ENCODE measurements at places on chromosomes 7 and 10. TPM values are rescaled to one million over a fixed set of nuclear protein-coding genes. Genes with fewer than 3 reads are reported as not detected.

The KAZALD1 gene
- 18.0 TPM for total RNA-seq

GRCh38 chr10:106997721-106998120, 166.8 kb downstream of the SORCS1 start:
- no peak for DNase-seq

The CALHM3 gene
- total RNA-seq: not detected

The GPR26 gene
- total RNA-seq: not detected

DNA sequence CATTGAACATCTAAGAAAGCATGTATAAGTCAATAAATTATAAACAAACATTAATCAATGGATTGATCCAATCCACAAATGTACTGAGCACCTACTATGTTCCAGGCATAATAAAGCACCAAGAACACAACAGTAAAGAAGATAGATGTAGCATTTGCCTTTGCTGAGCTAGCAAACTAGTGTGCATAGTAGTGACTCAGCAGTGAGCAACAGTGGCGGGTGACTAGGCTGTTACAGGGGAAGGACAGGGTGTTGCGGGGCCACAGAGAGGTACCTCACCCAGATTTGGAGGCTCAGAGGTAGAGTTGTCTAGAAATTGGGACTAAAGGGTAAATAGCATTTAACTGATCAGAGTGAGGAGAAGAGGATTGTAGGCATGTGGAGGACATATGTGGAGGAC, 83.6 kb downstream of the NXPH1 start:
- no peak for DNase-seq

The HSPB1 gene
- 21.0 TPM for total RNA-seq

DNA sequence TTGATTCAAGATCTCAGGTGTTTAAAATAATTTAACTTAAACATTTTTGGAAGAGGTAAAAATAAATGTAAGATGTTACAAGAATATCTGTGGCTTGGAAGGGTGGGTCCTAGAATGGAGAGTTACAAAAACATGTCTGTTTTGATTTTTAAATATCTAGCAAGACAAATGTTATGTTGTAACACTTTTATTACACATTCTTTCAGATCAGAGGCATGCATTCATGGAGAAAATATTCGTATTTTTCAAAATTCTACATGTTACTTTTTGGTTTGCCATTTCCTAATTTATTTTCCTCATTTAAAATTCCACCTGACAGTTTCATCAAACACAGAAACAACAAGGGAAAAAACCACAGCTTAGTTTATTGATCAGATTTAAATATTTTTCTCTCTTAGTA, 10.0 kb downstream of the WBP1L start:
- DNase-seq: no peak

- no peak for DNase-seq
Observed at GRCh38 chr7:107035446-107035845, 9.1 kb upstream of the PRKAR2B start.

The CLCN1 gene
- not detected for total RNA-seq

- peak; percentile 33 for DNase-seq
Observed at GRCh38 chr10:6920072-6921019, 340.3 kb upstream of the PRKCQ start.

GRCh38 chr10:60410970-60411369, 21.3 kb upstream of the ANK3 start:
- DNase-seq: no peak

DNA sequence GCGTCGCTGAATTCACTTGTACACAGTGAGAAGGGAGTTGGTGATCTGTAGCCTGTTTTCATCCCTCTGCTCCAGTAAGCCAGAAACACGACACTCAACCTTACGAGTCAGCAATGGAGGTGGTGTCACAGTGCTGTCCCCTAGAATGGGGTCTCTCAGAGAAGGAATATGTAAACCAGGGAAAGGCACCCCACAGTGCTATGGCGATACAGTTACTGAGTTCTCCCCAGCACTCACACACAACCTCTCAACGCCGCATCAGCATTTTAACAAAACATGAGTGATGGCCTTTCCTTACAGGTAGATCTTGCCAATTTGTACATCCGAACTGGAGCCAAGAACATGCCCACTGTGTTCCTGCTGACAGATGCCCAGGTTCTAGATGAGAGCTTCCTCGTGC, 196.3 kb downstream of the CDCA7L start:
- DNase-seq: no peak

The RHEB gene
- 90.9 TPM for total RNA-seq

The PPP1R17 gene
- not detected for total RNA-seq

DNA sequence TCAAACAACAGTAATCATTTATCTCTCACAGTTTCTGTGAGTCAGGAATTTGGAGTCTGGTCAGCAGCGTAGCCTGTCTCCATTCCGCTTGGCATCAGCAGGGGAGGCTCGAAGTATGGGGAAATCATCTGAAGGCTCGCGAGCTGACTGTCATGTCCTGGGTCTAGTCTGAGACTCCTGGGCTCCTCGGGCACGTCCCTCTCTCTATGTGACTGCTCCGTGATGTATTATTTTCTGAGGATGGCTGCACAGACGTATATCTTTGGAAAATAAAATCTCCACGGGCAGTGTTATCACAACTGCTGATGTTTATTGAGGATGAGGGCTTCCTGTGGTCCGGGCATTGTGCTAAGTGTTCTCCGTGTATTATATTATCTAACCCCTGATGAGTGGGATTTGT, 23.3 kb upstream of the PCGF5 start:
- DNase-seq: no peak

DNA sequence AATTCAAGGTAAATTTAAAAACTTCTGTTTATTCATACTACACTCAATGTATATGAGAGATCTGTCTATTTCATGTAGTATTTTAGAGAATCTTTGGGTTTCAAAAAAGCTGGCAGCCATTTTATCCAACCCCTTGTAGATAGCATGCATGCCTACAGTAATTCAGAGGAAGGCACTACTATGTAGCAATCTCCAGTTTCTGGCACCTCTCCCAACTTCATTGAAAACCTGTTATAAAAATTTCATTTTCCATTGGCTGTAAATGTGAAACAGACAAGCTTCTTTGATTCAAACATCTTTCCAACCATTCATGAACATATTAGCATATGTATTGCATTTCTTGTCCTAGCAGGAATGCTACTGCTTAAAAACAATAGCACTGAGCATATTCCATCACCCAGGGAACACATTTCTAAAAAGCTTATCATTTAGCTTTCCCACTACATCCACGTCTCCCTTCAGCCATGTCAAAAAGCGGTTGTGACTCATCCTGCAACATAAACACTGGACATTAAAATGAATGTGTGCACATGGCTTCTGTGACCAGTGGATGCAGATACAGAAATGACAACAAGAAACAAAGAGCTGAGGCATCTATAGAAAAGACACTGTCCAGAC, 330.4 kb upstream of the AOAH start:
- DNase-seq: no peak

GRCh38 chr10:72015841-72016240, 51.6 kb downstream of the CHST3 start:
- no peak for DNase-seq

The ACBD7 gene
- 2.6 TPM for total RNA-seq

DNA sequence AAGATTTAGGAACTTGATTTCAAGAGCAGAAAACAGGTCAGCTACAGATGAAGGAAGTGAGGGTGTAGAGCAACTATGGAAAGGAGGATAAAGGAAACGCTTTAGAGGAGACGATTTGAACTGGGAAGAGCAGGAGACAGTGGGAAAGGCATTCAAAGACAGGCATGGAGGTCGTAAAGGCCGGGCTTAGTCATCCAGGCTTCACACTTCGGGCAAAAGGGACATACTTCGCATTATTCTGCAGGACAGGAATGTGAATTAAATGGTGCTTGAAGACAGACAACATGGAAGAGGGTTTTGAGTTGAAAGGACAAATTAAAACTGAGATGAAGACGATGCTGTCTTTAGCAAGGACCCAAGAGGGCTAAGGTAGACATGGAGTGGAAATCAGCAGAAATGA, 8.1 kb downstream of the FAM171A1 start:
- no peak for DNase-seq

DNA sequence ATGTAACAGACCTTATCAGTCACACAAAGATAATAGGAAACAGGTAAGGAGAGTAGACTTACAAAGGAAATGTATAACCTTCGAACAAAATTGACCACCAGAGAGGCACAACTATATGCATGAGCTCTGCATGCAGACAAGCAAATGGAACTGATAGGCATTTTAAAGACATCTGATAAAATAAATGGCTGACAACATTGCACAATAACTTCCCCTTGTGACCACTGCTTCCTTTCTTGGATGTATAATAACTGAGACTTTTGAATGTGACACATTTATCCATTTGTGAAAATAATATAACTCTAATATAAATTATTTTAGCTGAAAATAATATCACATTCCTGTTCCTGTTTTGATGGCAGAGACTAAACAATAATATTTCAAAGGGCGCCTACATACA, 654.2 kb upstream of the STEAP1 start:
- DNase-seq: no peak

- DNase-seq: no peak
Observed at GRCh38 chr10:21311426-21311825, 214.1 kb downstream of the SKIDA1 start.

GRCh38 chr7:823649-824048, 8.6 kb upstream of the SUN1 start:
- DNase-seq: no peak

GRCh38 chr7:45053941-45054340, 34.8 kb downstream of the NACAD start:
- no peak for DNase-seq

DNA sequence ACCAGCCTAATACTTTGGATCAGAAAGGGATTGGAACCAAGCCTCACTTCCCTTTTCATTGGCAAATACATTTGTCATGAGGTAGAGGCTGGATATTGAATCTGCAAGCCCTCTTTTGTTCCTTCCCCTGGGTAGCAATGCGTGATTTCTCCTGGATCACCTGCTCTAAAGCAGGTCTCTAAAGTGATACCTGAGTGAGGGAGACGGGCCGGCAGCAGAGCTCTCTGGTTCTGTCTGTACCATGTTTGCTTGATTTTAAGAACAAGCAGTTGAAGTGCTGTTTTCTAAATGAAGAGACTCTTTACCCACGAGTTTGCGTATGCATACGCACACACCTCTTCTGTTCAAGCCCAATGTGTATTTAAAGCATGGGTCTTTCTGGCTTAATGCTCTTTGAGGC, 41.1 kb downstream of the GARS1 start:
- DNase-seq: no peak

DNA sequence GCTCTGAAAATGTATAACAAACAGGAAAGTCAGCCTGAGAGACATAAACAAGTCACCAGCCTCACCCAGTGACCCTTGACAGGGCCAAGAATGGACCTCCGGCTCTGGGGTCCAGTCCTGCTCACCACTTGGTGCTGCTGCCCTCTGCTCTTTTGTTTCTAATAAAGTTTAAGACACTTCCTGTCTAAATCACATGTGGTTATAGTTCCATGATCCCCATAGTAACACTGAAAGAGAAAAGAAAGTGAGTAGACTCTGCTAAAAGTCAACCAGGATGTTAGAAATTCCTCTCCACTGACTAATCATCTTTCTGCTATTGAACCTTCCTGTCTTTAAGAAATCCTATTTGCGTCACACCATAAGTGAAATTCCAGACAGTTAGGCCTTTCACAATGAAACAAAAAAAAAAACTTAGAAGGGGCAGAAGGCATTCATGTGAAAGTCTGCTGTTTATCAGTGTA, 179.2 kb upstream of the BET1 start:
- peak; percentile 49 for DNase-seq

The TAS2R5 gene
- total RNA-seq: 1.7 TPM

The PLAC9 gene
- total RNA-seq: not detected

The TEX47 gene
- not detected for total RNA-seq

The PAX4 gene
- not detected for total RNA-seq

- no peak for DNase-seq
Observed at GRCh38 chr7:41169317-41169716, 533.6 kb downstream of the INHBA start.

- DNase-seq: no peak
Observed at GRCh38 chr7:45129181-45129800, 17.8 kb upstream of the TBRG4 start.

The SLC13A1 gene
- not detected for total RNA-seq

DNA sequence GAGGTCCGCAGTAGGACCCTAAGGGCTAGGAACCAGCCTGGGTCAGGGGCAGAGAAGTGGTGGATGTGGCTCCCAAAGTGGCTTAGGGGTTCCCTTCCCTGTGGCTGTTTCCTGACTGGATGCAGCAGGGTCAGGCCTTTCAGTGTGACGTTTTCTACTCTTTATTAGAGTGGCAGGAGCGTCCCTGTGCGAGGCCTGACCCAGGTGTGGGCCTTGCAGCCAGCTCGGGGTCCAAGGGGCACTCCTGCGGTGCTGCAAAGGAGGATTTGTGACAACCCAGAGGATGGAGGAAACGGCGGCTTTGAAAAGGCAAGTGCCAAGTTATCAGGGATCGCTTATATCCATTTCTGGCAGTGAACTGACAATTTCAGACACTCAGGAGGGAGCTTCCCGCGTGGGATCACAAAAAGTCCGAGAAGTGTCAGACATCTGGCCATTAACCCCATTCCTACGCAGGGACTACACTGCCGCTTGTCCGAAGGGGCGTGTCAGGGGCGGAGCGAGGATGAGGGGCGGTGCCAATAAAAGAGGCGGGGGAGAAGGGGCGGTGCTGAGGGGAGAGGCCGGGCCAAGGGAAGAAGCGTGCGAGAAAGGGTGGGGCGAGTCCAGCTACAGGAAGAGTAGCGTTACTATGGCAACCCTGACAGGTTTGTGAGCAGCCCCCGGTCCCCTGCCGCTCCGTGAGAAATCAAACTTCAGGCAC, 98.8 kb upstream of the ZNF722 start:
- no peak for DNase-seq

The HTR5A gene
- total RNA-seq: not detected

DNA sequence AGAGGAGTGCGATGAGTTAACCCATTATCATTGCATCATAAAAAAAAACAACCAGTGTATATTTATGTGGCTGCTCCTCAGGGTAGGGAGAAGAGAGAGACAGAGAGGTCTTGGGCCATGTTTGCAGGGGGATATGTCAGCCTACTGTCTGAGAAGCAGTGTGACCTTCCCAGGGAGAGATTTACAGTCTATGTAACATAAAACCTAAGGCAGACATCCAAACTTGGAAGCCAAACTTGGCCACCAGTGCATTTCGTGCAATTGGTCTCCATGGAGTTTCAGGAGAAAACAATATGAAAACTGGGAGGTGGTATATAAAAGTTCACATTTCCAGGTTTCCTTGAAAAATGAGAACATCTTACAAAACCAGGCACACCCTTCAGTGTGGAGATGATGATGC, 85.9 kb upstream of the CXCL12 start:
- no peak for DNase-seq

DNA sequence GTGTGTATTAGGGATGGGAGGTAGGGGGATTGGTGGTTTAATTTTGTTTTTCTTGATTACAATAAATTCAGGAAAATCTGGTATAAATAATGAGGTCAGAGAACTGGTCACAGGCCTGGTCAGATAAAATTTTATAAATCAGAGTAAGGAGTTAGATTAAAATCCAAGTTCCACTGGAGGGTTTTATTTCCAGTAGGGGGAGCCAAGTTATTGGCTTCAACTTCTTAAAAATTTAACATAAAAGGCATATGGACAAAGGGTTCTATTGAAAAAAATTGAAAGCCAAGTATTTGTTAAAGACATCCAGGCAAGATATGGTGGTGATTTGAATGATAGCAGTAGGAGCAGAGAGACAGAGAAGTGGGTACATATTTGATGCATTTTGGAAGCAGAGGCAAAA, 763.3 kb downstream of the SORCS1 start:
- no peak for DNase-seq

Measured in HepG2 (cell line).